ENCODE measurements at places on chromosomes 2 and 18.

- DNase-seq: no peak
Observed at GRCh38 chr18:67381608-67382150, 134.8 kb downstream of the DSEL start.

DNA sequence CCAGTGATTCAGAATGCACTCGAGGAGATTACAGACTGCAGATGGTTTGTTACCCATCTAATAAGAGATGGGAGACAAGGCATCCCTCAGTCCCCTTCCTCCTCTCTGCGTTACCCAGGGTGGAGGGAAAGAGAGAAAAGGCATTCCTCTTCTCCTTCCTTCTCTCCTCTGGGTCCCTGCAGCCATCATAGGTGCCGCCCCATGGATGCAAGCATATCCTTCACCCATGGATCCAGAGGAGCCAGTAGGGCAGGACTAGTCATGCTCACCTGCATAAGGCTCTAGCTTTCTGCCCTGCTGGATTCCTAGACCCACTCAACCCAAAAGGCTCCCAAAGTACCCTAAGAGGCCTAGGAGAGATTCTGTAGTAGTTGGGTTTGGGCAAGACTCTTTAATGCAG, 20.4 kb downstream of the CMPK2 start:
- DNase-seq: no peak

GRCh38 chr18:37565977-37566478, 430 bp upstream of the CELF4 start:
- DNase-seq: no peak

DNA sequence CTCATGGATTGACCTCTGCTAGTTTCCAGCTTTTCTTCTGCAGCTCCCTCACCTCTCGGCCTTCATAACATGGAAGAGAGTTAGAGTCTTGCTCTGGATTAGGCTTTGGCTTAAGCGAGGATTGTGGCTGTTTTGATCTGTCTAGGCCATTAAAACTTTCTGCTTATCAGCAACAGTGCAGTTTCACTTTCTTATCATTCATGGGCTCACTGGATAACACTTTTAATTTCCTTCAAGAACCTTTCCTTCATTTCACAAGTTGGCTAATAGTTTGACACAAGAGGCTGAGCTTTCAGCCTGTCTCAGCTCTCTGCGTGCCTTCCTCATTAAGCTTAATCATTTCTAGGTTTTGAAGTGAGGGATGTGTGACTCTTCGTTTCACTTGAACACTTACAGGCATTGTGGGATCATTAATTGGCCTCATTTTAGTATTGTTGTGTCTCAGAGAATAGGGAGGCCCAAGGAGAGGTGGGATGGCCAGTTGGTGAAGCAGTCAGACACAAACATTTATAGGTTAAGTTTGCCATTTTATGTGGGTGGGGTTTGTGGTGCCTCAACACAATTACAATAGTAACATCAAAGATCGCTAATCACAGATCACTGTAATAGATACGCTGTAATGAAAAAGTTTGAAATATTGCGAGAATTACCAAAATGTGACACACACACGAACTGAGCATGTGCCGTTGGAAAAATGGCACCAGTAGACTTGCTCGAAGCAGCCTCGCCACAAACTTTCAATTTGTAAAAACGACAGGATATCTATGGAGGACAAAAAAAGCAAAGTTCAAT, 129.3 kb downstream of the ZNF236 start:
- no peak for DNase-seq

DNA sequence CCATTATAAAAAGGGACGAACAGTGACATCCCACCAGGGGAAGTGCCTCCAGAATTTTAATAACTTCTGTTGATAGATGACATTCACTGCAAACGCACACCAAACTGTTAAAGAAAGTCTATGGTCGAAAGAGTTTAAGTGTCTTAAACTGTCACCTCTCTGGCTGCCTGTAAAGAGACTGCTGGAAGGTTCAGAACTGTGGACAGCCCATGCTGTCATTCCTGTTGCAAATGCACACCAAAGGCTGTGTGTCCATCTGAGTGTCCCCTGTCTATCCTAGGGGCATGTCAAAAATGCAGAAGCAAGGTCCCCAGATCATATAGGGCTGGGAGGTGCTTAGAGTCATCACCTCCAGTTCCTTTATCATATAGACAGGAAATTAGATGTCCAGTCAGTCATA, 171.8 kb downstream of the CYRIA start:
- DNase-seq: no peak

GRCh38 chr2:137826373-137827372, 137.6 kb upstream of the HNMT start:
- no peak for DNase-seq

GRCh38 chr2:209937893-209938292, 64.5 kb upstream of the RPE start:
- no peak for DNase-seq

GRCh38 chr18:13086906-13087305, 95.7 kb downstream of the CEP192 start:
- no peak for DNase-seq

GRCh38 chr2:100520224-100520623, 42.6 kb upstream of the PDCL3 start:
- no peak for DNase-seq

GRCh38 chr2:201697899-201698298, 545 bp downstream of the MPP4 start:
- no peak for DNase-seq
